Thoracic aorta (tissue), 2 donors: ENCODE measurements at places on chromosomes 4 and X.

DNA sequence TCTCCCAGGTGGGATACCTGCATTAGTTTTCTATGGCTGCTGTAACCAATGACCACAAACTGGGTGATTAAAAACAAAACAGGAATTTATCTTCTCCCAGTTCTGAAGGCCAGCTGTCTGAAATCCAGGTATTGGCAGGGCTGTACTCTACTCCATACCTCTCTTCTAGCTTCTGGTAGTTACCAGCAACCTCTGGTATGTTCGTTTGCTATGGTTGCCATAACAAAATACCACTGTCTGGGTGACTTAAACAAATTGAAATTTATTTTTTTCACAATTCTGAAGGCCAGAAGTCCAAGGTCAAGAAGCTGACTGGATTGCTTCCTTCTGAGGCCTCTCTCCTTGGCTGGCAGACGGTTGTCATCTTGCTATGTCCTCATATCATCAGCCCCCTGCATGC lies 642.1 kb upstream of the TENM3 start:
- no peaks in the 10 kb centered on the region for H3K4me1 ChIP-seq
- no peak overlapping the region for H3K4me3 ChIP-seq
- H3K27me3 ChIP-seq: no peaks in the 10 kb centered on the region
- no peak overlapping the region for H3K27ac ChIP-seq

GRCh38 chr4:18291256-18291655 lies 269.7 kb upstream of the LCORL start:
- no peak for DNase-seq
- H3K4me3 ChIP-seq: no peak overlapping the region
- no peaks in the 10 kb centered on the region for H3K36me3 ChIP-seq
- H3K27me3 ChIP-seq: no peaks in the 10 kb centered on the region
- no peaks in the 10 kb centered on the region for H3K4me1 ChIP-seq

DNA sequence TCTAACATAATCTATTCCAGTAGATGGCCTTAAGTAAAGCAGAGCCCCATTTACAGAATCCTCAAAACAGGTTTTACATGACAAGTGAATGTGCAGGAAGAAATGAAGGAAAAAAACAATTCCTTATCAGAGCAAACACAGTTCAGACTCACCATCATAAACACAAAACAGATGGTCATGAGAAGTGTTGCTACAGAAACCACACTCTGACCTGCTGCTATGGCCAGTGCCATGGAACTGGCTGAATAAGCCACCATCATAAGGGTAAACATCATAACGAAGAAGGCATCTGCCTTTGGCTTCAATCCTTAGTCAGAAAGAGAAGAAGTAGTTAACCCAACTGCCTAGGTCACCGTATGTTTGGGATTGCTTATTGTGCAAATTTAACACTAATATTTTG lies 61.1 kb downstream of the ABCG2 start:
- H3K27ac ChIP-seq: no peak overlapping the region
- H3K4me1 ChIP-seq: peaks cover 31% of the 10 kb centered on the region
- H3K4me3 ChIP-seq: no peak overlapping the region
- H3K36me3 ChIP-seq: no peaks in the 10 kb centered on the region
- no peak for DNase-seq

GRCh38 chrX:16754019-16754418 lies 32.2 kb upstream of the TXLNG start:
- H3K27ac ChIP-seq: no peak overlapping the region
- H3K4me3 ChIP-seq: no peak overlapping the region
- no peaks in the 10 kb centered on the region for H3K27me3 ChIP-seq
- peaks cover 23% of the 10 kb centered on the region for H3K36me3 ChIP-seq

GRCh38 chrX:323721-324628 lies 5.4 kb upstream of the GTPBP6 start:
- H3K27me3 ChIP-seq: no peaks in the 10 kb centered on the region
- no peak overlapping the region for H3K27ac ChIP-seq
- H3K4me3 ChIP-seq: no peak overlapping the region
- H3K4me1 ChIP-seq: peaks cover 14% of the 10 kb centered on the region
- H3K36me3 ChIP-seq: no peaks in the 10 kb centered on the region
- DNase-seq: peak; percentile 41

DNA sequence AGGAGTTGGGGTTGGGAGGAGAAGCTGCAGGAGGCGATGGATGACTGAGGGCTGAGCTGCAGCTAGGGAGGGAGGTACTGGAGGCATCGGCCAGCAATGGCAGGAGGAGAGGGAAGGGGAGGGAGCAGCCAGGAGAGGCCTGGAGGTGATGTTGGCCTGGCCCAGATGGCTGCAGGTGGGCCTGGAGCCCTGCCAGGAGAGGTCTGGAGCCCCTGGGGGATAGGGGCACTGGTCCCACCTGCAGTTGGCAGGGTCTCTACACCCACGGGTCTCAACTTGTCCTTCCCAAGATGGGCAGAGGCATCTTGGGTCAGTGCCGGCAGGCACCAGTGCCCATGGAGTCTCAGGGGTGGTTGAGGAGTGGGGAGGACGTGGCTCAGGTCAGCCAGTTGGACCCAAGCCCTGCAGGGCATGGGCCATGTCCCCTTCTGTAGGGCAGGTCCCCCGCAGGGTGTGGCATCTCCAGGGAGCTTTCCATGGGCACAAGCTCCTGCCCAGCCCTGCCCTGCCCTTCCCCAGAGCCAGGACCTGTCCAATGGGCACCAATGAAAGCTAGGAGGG lies 2.7 kb upstream of the MXD4 start:
- no peaks in the 10 kb centered on the region for H3K27me3 ChIP-seq
- H3K36me3 ChIP-seq: no peaks in the 10 kb centered on the region
- DNase-seq: no peak

DNA sequence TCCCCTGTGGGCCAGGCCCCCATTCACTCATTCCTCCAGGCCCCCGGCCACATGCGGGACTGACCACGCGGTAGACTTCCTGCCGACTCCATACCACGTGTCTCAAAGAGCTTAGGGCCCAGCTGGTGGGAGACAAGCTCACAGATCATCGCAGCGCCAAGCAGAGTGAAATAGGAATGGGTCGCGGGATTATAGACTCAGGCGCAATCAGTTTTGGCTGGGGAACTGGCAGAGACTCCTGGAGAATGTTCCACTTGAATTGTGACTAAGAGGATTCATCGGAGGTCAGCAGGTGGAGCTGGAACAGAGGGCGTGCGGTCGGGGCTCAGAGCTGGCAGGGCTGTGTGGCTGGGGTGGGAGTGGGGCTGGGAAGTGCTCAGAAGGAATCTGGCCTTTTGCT lies 15.6 kb downstream of the ATP2B3 start:
- no peaks in the 10 kb centered on the region for H3K4me1 ChIP-seq
- H3K27ac ChIP-seq: no peak overlapping the region
- DNase-seq: no peak
- H3K27me3 ChIP-seq: no peaks in the 10 kb centered on the region
- H3K36me3 ChIP-seq: no peaks in the 10 kb centered on the region
- H3K4me3 ChIP-seq: no peak overlapping the region

- H3K4me3 ChIP-seq: peak overlapping the region; percentile 38
- no peaks in the 10 kb centered on the region for H3K36me3 ChIP-seq
- H3K27ac ChIP-seq: peak overlapping the region; percentile 44
- H3K4me1 ChIP-seq: peaks cover 11% of the 10 kb centered on the region
Observed at GRCh38 chr4:139740531-139741041, 75.0 kb downstream of the MGST2 start.

GRCh38 chr4:43842594-43842993 lies 606.0 kb downstream of the KCTD8 start:
- H3K27ac ChIP-seq: no peak overlapping the region
- H3K4me3 ChIP-seq: no peak overlapping the region
- H3K36me3 ChIP-seq: no peaks in the 10 kb centered on the region
- H3K4me1 ChIP-seq: no peaks in the 10 kb centered on the region

DNA sequence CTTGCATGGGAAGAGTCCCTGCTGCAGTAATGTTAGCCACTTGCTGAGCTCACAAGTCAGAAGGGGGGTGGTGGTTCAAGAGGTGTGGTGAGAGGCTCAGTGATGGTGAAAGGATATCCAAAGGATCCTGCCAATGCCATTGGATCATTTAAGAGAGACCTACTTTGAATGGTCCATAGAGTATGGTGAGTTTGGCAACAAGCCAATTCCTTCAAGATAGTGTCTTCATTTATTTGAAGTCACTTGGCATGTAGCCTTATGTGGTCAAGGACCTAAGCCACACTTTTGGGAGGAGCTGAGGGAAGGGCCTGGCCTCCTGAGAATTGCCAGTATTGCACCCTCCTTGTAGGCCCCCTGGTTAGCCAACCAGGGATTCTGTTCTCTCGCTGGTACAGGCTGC lies 87.9 kb downstream of the TSPAN7 start:
- no peaks in the 10 kb centered on the region for H3K27me3 ChIP-seq
- no peak overlapping the region for H3K27ac ChIP-seq
- no peak for DNase-seq
- H3K4me1 ChIP-seq: no peaks in the 10 kb centered on the region

DNA sequence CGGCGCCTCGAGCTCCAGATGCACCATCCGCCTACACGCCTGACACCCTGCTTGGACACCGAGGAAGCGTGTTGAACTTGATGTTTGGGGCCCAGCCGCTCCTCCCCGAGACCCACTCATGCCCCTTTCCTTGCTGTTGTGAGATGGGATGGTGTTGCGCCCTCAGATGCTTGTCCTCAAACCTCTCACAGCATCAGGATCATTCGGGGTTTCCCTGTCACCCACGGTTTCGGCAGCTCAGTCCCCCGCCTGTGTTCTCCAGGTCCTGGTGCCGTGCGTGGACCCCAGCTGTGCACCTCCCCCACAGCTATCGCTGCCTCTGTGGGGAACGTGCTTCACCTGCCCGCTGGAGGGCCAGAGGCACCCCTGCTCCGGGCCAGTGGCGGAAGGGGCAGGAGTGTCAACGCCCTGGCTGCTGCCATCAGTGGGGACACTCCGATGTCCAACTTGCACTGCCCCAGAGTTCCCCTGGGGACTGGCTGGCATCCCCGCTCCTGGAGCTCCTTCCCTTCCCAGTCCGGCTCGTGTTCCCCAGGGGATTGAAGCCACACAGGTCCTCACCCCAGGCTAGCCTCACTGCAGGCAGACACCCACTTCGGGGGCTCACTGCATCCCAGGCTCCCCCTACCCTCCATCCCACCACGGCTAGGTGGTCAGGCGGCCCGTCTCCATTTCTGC lies 82.3 kb upstream of the ADRA2C start:
- H3K36me3 ChIP-seq: no peaks in the 10 kb centered on the region
- H3K27me3 ChIP-seq: no peaks in the 10 kb centered on the region
- DNase-seq: no peak
- H3K27ac ChIP-seq: no peak overlapping the region
- no peaks in the 10 kb centered on the region for H3K4me1 ChIP-seq

DNA sequence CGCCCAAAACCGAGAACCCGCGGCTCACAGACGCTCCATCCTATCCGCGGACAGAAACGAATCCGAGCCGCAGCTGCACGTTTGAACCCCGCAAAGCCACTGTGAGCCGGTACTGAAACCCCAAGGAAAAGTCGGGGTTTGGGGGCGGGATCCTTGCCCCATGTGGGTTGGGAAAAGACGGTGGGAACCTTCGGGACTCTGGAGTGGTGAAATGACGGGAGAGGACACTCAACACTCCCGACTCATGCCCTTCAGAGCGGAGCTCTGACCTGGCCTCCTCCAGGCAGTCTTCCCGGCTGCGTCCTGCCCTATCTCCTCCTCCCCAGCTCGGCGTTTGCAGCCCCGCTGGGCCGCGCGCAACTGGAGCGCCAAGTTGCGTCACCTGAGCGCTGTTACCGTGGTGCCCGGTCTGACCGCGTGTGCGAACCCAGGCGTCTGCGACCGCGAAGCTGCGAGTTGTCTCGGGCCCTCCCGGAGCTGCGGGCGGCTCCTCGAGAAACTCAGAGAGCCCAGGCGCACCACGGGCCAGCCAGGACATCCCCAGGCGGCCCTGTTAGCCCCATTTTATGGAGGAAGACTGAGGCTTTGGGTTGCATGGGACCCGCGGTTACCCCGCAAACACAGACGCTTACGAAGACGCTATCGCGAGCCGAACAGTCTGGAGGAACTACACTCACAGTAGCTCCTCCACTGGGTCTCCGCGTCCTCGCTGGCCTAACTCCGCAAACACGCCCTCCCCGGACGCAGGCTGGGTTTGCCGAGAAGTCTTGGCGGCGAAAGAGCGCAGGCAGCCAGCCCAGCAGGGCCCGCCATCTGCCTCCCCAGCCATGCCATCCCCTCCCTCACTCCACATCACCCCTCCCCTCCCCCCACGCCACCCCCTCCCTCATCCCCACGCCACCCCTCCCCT lies 20.3 kb upstream of the HMX1 start:
- peaks cover 7% of the 10 kb centered on the region for H3K4me1 ChIP-seq
- H3K36me3 ChIP-seq: no peaks in the 10 kb centered on the region
- no peak for DNase-seq
- no peaks in the 10 kb centered on the region for H3K27me3 ChIP-seq
- no peak overlapping the region for H3K27ac ChIP-seq
- no peak overlapping the region for H3K4me3 ChIP-seq

GRCh38 chr4:127844601-127845116 lies 36.0 kb upstream of the PLK4 start:
- no peak overlapping the region for H3K27ac ChIP-seq
- H3K36me3 ChIP-seq: no peaks in the 10 kb centered on the region
- H3K4me3 ChIP-seq: no peak overlapping the region
- DNase-seq: no peak
- H3K27me3 ChIP-seq: no peaks in the 10 kb centered on the region

DNA sequence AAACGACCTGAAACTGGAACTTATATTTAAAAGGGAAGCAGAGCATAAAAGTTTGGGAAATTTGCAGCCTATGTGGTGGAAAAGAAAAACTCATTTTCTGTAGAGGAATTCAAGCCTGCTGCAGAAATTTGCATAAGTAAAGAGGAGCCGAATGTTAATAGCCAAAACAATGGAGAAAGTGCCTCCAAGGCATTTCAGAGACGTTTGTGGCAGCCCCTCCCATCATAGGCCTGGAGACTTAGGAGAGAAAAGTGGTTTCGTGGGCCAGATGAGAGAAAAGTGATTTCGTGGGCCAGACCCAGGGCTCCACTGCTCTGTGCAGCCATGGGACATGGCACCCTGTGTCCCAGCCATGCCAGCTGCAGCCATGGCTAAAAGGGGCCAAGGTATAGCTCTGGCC lies 361.9 kb downstream of the PCDH19 start:
- H3K4me1 ChIP-seq: no peaks in the 10 kb centered on the region
- H3K27me3 ChIP-seq: no peaks in the 10 kb centered on the region
- H3K36me3 ChIP-seq: no peaks in the 10 kb centered on the region
- H3K27ac ChIP-seq: no peak overlapping the region

DNA sequence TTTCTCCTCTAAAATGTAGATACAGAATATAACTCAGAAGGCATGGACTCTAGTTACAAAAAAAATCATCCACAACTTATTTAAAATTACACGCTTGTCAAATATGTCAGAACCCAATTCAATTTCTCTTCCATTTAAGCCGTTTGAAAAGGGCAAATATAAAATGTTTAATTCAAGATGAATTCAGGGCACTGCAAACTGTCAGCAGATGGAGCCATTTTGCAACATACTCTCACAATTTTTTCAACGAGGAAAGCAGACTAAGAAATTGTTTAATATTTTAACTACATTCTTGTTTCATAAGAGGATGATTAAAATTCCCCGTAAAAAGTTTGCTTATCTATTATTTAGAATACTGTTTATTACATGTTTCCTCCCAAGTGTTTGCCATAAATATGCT lies 321.3 kb upstream of the CPXCR1 start:
- H3K36me3 ChIP-seq: no peaks in the 10 kb centered on the region
- DNase-seq: no peak
- H3K4me1 ChIP-seq: no peaks in the 10 kb centered on the region
- no peaks in the 10 kb centered on the region for H3K27me3 ChIP-seq
